ENCODE measurements at places on chromosomes 5 and 9. TPM values are rescaled to one million over a fixed set of nuclear protein-coding genes. Genes with fewer than 3 reads are reported as not detected.

GRCh38 chr5:56159521-56159947 lies 73.6 kb downstream of the ANKRD55 start:
- DNase-seq: no peak

OR1Q1 gene
- not detected for polyA plus RNA-seq

DNA sequence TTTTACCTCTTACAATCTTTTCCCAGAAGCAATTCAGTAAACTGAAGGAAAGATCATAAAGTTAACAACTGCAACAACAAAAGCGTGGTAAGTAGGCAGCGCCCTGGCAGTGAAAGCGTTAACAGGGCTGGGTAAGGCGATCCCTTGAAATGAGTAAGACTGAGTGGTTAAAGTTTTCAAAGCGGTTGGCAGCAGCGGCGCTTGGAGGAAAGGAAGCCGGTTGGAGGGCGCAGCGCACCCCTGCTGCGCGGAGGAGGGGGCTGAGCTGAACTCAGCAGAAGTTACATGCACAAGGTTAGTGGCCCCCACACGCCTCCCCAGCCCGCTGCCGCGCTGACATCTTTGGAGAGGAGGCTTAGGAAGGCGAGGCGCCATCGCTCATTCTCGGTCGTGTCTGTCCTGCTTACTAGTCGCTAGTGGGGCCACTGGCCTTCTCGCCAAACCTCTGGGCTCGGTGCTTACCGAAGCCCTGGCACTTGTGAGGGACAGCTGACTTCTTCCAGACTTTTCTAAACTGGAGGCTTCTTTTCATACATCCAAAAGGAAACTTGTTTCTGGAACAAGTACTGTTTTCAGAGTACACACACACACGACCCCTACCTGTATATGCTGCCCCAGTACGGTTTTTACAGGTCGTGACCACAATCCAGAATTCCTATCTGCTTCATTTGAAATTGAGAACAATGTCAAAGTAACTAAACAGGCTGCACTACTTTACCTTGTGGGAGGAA lies at the start of gene SH3RF2:
Gene SH3RF2, plus strand, starts transcription at position 178 of the 731 bp plus-strand sequence. CDS start 1,351 bp downstream, outside the sequence.
- no peak for DNase-seq

HTR4 gene
- polyA plus RNA-seq: not detected

DNA sequence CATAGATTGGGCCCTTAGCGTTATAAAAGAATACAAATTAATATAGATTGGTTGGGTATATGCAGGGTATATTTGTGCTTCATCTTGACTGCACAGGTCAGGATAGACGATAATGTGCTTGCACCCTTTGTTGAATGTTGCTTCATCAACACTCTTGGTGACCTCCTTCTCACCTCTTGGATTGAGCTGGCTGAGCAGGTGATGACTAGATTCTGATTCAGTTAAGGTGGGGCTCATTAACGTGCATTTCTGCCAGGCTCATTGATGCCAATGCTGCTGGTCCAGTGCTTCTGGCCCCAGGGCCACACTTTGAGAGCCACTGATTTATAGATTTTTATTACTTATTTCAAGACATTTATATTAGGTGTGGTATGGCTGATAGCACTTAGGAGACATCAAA lies 27.7 kb downstream of the PCSK5 start:
- no peak for DNase-seq

- no peak for DNase-seq
Measured at GRCh38 chr9:123164285-123164684, 104.1 kb downstream of the STRBP start.

- DNase-seq: no peak
Measured at GRCh38 chr5:602466-603035, 9.6 kb upstream of the CEP72 start.

GRCh38 chr9:79686381-79687130 lies 114.8 kb downstream of the TLE4 start:
- DNase-seq: no peak

DNA sequence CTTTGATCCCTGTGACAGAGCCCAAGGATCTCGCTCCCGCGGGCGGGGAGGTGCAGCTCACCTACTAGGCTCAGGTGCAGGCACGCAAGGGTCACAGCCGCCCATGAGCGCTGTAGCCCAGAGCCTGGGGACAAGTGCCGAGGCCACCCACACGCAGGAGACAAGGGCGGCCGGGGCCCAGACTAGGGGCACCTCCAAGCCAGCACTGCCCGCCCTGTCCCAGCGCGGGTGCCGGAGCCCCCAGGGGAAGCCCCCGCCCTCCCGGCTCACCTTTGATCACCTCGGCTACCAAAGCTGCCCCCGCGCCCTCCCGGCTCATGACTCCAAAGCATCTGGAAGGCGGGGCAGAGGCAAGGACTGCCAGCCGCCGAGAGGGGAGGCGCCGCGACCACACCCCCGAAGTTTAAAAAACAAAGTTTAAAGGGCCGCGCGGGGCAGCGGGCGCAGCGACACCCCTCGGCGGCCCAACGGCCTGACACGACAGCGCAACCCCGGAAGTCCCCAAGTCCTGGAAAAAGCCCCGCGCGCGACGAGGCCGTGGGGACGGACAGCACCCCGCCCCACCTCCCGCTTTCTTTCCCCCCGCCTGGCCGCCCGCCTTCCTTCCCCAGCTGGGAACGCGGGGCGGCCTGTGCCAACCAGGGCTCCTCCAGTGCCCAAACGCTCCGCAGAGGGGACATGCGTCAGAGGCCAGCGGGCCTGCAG lies 53.0 kb downstream of the CDC14B start:
- peak; percentile 74 for DNase-seq

DNA sequence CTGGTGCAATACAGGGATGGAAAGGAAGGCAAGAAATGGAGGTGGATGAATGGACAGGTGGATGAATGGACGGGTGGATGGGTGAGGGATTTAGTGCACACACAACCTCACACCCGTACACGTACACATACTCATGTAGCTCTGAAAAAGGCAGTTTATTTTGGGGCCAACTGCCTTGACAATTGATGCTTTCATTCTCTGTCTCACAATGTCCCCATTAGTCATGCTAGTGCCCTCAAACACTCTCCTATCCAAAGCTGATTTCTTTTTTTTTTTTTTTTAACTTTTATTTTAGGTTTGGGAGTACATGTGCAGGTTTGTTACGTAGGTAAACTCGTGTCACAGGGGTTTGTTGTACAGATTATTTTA lies 495.0 kb downstream of the DMAC1 start:
- no peak for DNase-seq

PHYHD1 gene
- polyA plus RNA-seq: 7.4 TPM

GRCh38 chr9:114117614-114117995 lies 18.5 kb upstream of the KIF12 start:
- no peak for DNase-seq

DNA sequence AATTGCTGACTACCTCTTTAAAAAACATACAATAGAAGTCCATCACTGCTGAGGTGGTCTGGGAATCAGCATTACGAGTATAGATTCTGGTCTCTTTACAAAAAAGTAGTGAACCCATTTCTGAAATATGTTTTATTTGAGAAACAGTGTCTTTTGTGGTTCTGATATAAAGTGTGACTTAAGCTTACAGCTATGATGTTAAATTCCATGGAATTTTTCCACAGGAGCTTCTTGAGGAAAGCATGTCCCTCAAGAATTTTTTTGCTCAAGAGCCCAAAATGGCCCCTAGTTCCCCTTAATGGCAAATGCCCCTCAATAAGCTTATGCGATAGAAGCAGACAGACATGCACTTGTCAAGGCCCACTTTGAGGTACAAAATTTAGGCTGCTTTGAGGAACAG lies 265.7 kb downstream of the FAM170A start:
- DNase-seq: no peak

PCDHB13 gene
- not detected for polyA plus RNA-seq

DNA sequence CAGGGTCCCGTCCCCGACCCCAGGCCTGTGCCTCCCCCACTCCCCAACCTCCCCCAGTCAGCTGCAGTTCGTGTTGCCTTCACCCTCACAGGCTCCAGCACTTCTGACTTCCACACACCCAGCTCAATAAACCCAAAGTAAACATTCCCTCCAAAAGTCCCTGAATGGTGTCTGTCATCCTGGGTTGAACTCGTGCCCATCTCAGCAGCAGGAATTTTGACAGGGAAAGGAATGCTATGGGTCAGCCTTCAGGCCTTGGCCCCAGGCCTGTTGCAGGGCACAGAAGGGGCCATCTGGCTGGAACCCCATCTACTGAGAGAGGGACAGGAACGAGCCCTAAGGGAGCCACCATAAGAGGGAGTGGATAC lies 29.6 kb upstream of the CNOT6 start:
- no peak for DNase-seq

TMEM8B gene
- 1.5 TPM for polyA plus RNA-seq

DNA sequence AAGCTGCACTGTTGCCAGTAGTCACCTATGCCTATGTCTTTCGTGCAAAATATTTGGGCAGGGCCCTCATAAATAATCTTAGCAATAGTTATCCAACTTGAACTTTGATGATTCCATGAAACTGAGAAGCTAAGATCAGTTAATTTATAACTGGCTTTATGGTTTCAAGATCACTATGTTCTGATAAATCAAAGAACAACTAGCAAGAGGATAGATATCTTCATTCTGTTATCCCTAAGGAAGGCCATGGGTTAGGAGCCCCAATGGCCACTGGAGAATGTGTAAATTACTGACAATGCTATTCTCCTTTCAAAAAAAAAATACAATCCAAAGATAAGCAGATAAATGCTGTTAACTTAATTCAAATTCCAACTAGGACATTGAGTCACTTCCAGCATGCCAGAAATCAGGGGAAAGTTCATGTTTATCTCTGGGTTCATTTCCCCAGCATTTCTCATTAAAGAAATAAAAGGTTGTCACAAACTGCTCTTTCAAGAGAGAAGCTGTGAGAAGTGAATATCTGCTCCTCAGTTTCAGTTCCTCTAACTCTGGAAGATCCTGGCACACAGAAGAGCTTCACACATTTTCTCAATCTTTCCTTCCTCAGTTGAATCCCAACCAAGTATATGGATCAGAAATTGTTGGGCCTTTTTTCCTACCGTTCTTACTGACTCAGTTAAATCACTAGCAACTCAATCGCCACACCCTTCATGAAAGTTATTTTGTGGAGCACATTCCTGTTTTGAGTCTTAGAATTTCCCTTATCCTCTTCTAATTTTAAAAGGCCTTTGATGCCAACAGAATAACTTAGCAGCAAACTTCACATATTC lies 59.6 kb upstream of the SLC1A1 start:
- DNase-seq: no peak

- no peak for DNase-seq
Measured at GRCh38 chr9:79565245-79565644, 6.5 kb upstream of the TLE4 start.

DNA sequence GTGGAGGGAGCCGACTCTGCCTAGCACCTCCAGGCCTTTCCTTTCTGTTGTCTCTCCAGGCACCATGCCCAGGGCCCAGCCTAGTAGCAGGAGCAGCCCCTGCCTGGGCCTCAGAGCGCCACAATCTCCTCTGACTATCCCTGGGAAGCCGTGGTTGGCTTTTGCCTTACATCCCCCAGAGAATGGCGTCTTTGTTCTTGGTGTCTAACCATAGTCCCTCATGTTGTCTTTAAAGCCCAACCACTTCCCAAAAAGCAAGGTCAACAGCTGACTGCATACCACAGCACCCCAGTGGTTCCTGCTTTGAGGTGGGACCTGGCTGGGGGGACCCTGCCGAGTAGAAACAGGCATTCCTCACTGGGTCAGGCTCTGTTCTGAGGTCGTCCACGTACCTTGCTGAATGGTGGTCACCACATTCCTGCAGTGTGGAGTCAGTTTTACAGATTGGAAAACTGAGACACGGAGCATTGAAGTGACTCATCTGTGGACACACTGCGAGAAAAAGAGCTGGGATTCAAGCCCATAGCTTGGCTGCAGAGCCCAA lies 13.7 kb upstream of the CERCAM start:
- no peak for DNase-seq

CLPTM1L gene
- polyA plus RNA-seq: 49.7 TPM

DNA sequence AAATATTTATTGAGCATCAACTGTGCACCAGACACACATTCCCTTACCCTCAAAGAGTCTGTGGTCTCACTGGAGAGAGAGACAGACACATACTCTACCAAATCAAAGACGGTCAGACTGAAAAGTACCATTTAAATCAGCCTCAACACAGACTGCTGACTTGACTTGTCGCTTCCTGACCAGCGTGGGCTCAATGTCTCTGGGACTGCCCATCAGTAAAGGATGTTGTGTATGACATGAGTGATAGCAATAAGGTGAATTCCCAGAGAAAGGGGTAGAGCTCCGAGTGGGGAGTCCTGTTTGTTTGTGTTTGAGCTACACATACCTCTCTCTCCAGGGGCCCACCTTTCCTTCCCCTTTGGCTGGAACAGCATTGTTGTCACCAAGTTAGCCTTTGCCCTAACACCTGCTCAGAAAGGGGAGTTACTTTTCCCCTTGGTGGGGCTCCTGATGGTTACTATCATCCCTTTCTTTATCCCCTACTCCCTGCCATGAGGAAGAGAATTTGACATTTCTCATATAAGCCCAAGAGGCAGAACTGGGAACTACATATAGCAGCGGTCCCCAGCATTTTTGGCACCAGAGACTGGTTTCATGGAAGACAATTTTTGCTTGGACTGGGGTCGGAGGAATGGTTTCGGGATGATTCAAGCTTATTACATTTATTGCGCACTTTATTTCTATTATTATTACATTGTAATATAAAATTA lies 33.9 kb downstream of the NR4A3 start:
- DNase-seq: no peak

CARD9 gene
- polyA plus RNA-seq: 0.08 TPM

GRCh38 chr9:138082918-138083636 lies 205.5 kb downstream of the CACNA1B start:
- no peak for DNase-seq

CFAP77 gene
- not detected for polyA plus RNA-seq

DNA sequence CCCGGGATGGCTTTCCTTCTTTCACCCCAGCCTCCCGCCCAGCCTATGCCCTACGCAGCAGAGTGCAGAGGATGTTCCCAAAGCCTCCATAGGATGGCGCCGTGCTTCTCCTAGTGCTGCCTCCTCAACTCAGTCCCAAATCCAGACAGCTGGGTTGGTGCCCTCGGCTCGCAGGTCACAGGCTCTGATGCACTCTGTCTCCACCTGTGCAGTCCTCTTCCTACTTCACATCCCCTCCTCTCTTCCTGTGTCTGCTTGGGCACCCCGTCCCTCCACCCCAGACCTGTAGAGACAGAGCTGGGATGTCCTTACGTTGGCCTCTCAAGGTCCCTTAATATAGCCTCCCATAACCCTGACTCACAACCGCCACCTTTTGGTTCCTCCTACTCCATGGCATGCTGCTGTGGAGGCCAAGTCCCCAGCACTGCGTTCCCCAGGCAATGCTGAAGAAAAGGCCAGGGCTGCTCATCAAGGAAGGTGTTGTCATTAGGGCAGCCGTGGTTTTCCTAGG lies 314.4 kb downstream of the GADD45G start:
- DNase-seq: no peak

PDLIM4 gene
- polyA plus RNA-seq: not detected

DNA sequence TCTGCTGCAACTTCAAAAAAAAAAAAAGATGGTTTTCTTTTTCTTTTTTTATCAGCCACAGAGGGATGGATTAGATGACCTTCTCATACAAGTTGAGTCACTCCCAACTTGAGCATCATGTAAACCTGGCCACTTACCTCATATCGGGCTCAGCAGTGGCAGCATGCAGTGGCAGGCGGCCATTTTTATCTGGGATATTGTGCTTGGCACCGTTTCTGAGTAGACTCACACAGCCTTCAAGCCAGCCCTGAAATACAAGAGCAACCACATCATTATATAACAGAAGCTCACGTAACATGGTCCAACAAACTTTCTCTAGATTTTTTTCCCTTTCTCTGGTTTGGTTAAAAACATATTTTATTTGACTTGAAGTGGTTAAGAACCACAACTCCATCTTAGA lies 62.6 kb downstream of the ANKRD55 start:
- DNase-seq: no peak

Measured in naive thymus-derived CD8-positive, alpha-beta T cell (primary cell).